Fibroblast of the aortic adventitia (primary cell): ENCODE measurements at places on chromosomes 13 and 19. TPM values are rescaled to one million over a fixed set of nuclear protein-coding genes. Genes with fewer than 3 reads are reported as not detected.

CLDND2 gene
- 0.36 TPM in 1 of 2 replicates, not detected in the other for total RNA-seq

GRCh38 chr19:38375098-38375493 is 725 bp downstream of the PSMD8 start:
- no peak for DNase-seq

NTF4 gene
- total RNA-seq, result not detected in 2 replicates

DNA sequence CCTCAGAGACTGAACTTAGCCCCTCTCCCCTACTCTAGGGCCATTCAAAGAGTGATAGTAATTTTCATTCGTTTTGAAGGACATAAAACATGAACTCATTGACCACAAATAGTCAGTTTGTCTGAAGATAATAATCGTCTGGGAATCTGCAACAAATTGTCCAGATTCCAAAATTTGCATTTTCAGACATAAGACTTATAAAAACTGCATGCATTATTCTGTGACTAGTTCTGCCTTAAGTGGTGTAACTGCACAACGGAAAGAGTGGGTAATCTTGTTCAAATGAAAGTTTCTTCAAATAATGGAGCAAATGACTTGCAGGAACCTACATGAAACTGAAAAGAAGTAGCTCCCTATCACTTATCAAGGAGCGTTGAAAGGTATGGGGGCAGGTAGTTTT is 8.4 kb downstream of the CSNK1A1L start:
- DNase-seq, result no peak

GRCh38 chr19:39813264-39813993 is 20.5 kb downstream of the DYRK1B start:
- DNase-seq, result no peak

ZNF223 gene
- total RNA-seq, result 6.5 and 34.9 TPM in 2 replicates

DNA sequence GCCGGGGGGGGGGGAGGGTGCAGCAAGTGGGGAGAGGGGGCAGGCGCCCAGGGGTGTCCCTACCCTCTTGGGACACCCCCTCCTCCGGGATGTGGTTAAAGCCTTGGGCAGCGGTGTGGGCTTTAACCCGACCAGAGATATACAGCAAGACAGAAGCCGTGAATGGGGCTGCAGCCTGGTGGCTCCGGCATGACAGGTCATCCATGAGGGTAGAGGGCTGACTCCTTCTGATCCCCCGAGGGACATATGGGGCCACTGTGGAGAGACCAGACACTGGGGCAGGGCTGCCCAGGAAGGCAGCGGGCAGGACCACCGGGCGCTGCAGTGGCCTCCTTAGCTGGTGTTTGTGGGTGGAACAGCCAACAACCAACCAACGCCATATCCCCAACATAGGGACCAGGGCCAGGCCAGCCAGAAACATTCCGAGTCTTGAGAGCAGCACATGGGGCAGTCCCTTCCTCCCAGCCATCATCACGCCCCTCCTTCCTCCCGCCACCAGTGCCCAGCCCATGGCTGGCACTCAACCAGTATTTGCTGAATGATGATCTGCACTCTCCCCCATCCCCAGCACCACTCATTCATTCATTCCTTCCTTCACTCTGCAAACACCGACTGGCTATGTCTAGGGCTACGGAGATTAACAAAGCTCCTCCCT is 18.2 kb downstream of the ELAVL1 start:
- no peak for DNase-seq

CLASRP gene
- 14.1 and 32.4 TPM in 2 replicates for total RNA-seq

- no peak for DNase-seq
These were observed 302.0 kb upstream of the MIR17HG start for GRCh38 chr13:91045351-91046034.

DNA sequence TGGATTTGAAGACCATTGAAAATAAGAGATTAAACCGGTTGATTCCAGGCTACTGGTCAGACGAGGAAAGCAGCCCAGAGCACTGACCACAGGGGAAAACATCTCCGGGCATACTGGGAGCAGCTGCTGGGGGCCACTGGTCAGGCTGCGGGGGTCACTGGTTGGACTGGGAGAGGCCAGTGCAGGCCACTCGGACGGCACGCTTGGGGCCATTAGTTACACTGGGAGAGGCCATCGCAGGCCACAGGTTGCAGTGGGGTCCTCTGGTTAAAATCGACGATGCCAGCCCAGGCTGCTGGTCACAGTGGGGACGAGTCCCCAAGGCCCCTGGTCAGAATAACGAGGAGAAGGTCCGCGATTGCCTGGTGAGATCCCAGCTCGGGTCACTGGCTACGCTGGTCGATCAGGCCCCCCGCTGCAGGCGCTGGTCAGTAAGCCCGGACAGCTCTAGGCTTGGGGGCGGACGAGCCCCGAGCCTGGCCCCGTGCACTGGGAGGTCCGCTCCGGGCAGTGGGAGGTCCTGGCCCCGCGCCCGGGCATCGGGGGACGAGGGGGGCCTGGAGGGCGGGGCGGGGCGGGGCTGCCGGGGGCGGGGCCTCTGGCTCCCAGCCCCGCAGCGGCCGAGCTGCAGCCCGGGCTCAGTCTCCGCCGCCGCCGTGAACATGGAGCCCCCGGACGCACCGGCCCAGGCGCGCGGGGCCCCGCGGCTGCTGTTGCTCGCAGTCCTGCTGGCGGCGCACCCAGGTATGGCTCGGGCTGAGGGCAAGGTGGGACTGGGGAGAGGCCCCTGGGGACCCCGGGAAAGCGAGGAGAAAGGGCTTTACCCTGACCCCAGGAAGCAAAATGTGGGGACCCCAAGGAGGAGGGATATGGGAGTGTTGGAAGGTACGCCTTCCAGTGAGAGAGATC is at the start of gene BCAM:
Gene BCAM (plus strand): TSS at position 641 of the 909 bp plus-strand sequence. CDS start 22 bp downstream, at position 663.
- DNase-seq, result peak; percentile 54

ZNF738 gene
- 2.9 and 6.4 TPM in 2 replicates for total RNA-seq

GRCh38 chr19:3659746-3660112 is 33.1 kb upstream of the CACTIN start:
- DNase-seq, result no peak

FXYD7 gene
- not detected in 2 replicates for total RNA-seq

- no peak for DNase-seq
These were observed 29.4 kb upstream of the STK24 start for GRCh38 chr13:98606296-98606695.

DNA sequence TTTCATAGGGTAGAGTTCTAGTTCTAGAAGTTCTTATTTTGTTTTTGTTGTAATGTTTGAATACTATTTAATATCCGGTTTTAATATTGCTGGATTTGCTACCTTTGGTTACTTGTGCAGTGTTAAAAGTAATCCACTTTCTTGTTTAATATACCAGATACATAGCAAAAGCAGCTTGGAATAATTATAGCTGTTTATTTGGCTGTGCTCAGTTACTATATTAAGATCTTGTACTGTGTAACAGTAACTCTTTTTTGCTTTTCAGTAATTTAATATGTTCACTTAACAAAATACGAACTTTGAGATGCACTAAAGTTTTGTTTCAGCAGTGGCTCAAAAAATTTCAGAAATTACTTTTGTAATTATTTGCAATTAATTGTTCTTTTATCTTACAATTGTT is 50.9 kb downstream of the AKAP11 start:
- no peak for DNase-seq

- DNase-seq, result no peak
These were observed 16.8 kb downstream of the ZNF83 start for GRCh38 chr19:52621376-52621775.

FCAR gene
- total RNA-seq, result not detected in 2 replicates

DNA sequence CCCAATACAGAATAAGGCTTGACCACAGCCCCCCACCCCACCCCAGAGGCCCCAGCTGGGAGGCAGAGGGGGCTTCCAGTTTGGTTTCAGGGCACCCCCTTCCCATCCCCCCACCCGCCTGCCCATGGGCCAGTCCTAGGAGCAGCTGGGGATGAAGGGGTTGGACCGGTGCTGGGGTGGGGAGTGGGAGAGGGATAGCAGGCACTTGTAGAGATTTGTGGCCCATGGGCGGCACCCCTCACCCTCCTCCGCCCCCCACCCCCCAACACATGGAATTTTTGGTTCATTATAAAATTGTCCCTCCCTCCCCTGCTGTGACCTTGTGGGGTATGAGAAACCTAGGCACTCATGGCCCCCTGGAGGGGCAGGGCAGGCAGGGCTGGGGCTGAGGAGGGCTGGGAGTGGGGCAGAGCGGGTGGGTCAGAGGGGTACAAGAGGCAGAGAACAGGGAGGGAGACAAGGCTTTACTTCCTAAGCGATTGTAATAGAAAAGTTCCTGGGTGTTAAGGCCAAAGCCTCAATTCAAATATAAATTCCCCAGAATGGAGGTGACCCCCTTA is 5.3 kb upstream of the GSK3A start:
- no peak for DNase-seq

DNA sequence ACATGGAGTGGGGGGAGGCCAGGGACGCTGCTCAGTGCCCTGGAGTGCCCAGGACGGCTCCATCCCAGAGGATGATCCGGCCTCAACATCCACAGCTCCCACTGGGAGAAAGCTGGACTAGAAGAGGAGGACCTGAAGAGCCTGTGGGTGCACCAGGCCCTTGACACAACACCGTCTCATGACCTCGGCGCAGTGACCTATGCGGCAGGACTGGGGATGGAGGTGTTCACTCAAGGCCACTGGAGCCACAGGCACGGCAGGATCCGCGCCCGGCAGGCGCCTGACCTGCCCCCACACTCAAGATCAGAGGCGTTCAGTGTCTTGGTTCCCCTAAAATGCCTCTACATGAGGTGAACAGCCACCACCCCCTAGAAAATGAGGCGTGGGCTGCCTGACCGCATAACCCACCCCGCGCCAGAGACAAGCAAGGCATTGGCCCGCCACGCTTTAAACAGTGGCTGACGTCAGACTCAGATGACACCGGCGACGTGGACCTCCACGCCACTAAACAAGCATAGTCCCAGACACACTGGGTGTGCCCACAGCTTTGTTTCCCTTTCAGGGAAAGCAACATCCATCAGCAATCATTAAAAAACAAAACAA is 8.0 kb downstream of the SGTA start:
- no peak for DNase-seq

- DNase-seq, result peak; percentile 82
These were observed 195.7 kb downstream of the KLF12 start for GRCh38 chr13:73938372-73939070.

- DNase-seq, result no peak
These were observed 17.5 kb downstream of the BORA start for GRCh38 chr13:72745260-72745659.

CACNA1A gene
- 13.7 and 42.8 TPM in 2 replicates for total RNA-seq

DNA sequence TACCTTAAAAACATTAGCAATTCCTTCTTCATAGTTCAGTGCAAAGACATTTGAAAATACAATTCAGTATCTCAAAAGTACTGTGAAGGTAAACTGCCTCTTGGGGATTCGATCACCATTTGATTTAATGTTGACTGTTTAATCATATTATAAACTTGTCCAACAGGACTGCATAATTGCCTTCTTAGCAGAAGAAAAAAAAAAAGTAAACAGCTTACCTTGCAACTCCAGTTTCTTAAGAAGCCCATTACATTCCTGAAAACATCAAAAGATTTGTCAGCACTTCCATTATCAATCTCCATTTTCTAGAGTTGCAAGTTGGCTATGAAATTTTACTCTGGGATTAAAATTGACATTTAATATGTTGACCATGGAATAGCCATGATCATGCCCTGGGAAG is 1154.6 kb downstream of the OLFM4 start:
- no peak for DNase-seq

KCNN1 gene
- 0.25 TPM in 1 of 2 replicates, not detected in the other for total RNA-seq

GRCh38 chr13:67880916-67881315 is 650.8 kb upstream of the PCDH9 start:
- no peak for DNase-seq

MED29 gene
- total RNA-seq, result 16.2 and 25.7 TPM in 2 replicates

ZNF333 gene
- total RNA-seq, result 10.5 and 21.1 TPM in 2 replicates

ZNF296 gene
- total RNA-seq, result 0.27 TPM in 1 of 2 replicates, not detected in the other

EXOC3L2 gene
- total RNA-seq, result under 0.01 TPM in 1 of 2 replicates, not detected in the other

C19orf73 gene
- 0.41 and 0.54 TPM in 2 replicates for total RNA-seq

- no peak for DNase-seq
These were observed 3.8 kb upstream of the KLC3 start for GRCh38 chr19:45336696-45337251.

DNA sequence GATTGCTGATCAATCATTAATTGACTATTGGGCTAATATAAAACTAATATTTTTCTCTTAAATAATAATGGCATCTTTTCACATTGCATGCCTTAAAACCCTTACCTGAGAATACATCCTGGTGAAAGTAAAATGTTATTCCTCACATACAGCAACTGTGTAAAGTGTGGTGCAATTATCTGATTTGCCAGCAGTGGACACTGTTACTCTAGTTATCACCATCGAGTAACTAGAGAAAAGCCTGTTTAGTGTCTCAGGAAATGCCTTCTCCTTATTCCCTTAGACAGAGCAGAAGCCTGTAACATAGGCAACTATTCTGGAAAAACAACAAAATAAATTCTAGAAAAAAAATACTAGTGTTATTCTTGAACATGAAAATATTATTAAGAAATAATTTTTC is 459.8 kb downstream of the FGF14 start:
- peak; percentile 48 for DNase-seq

GJB2 gene
- 0.18 TPM in 1 of 2 replicates, not detected in the other for total RNA-seq
